Activated T-helper 1 cell treated with Interleukin-2 at 50 U/mL for 16 hours (primary cell): ENCODE measurements at places on chromosomes 5 and 9.

- no peak for DNase-seq
Measured at GRCh38 chr9:396396-396795, 181.7 kb downstream of the DOCK8 start.

GRCh38 chr9:134666208-134666607 is 24.6 kb downstream of the COL5A1 start:
- DNase-seq, result no peak

DNA sequence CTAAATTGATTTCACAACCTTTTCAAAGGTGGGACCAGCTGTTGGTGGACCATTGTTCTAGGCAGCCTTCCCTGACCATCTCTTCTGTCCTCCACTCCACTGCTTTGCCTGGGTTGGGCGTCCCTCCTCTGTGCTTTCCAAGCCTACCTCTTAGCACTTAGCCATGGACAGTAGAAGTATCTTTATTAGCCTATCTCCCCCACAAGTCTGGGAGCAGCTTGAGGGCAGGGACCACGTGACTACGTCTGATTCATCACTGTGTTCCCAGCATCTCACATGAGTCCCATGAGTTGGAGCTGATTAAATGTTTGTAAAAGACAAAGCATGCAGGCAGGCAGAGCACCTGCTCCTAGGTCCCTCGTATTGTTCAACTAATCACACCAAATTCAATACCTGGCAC is 20.9 kb downstream of the MORN5 start:
- no peak for DNase-seq

GRCh38 chr5:133372293-133372937 is 239.9 kb downstream of the FSTL4 start:
- no peak for DNase-seq

DNA sequence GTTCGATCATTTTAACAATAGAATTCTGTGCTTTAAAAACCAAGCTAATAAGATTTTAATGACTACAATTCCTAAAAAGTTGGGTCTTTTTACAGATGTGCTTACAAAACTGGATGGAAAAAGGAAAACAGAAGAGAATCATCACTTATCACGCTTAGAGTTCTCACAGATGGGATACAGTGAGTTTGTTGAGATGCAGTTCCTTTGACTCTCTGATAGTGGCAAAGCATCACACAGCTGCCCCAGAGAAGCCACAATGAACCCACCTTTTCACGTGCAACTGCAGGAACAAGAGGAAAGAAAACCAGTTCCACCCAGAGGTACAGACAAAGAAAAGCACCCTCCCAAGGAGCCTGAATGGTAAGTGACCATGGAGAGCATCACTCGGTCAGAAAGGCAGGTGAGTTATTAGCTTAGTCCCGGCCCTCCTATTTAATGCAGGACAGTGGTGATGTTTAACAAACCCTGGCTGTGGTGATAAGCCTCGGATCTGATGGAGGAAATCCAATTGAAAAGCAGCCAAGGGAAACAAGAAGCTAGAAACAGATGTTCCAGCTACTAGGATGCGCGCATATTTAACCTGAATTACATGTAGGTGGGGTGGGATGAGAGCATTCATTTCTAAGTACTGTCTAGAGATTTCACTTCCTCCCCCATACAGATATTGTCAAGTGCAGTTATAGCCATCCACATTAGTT is 167.7 kb downstream of the TARS1 start:
- no peak for DNase-seq

- DNase-seq, result no peak
Measured at GRCh38 chr5:75667586-75667985, 49.7 kb downstream of the POC5 start.

- no peak for DNase-seq
Measured at GRCh38 chr9:88590558-88591146, 55.7 kb downstream of the NXNL2 start.

- peak; percentile 23 for DNase-seq
Measured at GRCh38 chr9:136342181-136343120, 15.1 kb downstream of the GPSM1 start.
